ENCODE measurements at places on chromosomes 2 and 18. TPM values are rescaled to one million over a fixed set of nuclear protein-coding genes. Genes with fewer than 3 reads are reported as not detected.
A peak's percentile ranks its signal among the peaks of the same experiment; 100 is the strongest.

GRCh38 chr2:1723397-1724042 lies 20.8 kb downstream of the PXDN start:
- DNase-seq = peak; percentile 73

GRCh38 chr2:130185896-130186295 lies 3.8 kb downstream of the MZT2B start:
- no peak for DNase-seq

DNA sequence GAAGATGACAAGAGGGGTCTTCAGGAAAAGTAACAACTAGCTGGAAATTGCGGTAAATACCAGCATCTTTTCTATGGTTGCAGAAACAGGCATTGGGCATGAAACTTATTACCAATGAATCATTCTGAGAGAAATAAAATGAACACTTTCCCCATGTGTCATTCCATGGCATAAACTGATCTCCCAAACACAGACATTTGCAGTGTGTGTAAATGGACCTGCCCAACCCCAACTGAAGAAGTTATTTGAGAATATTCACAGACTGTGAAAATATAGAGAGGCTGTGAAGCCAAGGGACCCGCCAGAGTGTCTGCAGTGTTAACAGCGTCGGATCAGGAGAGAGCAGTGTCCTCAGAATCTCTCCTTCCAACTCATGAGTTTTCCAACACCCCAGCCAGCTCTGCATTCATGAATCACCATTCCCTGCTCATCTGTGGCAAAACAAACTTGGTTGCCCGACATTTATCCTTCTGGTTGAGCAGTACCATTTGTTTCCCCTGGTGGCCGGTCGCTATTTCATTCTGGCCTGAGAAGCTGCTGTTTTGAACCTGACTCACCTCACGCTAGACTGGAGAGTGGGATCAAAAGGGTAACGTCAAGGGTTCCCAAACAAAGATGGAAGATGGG lies 238.4 kb downstream of the PID1 start:
- no peak for DNase-seq

Gene SNORC
- total RNA-seq = 14.6 TPM

DNA sequence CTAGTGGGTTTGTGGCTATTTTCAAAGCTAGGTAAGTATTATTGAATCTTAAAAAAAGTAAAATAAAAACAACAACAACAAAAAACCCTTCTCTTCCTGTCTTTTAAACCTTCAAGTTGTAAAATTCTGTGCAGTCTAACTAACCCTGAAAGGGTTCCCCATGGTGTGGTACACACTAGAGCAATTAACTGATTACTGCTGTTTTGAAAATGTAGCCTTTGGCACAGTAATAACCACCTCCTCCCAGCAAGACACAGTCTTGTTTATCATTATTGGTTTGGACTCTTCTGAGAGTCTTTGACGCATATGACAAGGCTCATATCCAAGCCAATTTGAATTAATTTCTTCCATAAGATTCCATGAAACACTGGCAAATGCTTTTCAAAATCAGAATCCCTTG lies 2184.6 kb upstream of the PIK3C3 start:
- no peak for DNase-seq

Measured in Caki2 (cell line).